ENCODE measurements at places on chromosomes 1 and 21.

DNA sequence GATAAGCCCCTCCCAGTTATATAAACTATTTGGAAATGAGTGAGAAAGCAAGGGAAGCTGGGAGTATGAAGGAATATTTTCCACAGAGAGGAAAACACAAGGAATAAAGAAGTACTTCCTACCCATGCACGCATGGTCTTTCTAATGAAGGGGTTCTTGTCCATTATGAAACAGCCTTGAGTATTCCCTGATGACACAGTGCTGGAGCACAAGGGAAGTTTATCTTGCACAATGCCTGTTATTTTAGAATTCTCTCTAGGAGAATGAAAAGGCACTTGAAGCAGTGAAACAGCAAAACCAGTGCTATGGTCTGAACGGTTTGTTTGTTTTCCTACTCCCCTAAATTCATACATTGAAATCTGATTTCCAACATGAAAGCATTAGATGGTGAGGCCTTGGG, 38.6 kb upstream of the ADAMTS1 start:
- DNase-seq, result no peak

DNA sequence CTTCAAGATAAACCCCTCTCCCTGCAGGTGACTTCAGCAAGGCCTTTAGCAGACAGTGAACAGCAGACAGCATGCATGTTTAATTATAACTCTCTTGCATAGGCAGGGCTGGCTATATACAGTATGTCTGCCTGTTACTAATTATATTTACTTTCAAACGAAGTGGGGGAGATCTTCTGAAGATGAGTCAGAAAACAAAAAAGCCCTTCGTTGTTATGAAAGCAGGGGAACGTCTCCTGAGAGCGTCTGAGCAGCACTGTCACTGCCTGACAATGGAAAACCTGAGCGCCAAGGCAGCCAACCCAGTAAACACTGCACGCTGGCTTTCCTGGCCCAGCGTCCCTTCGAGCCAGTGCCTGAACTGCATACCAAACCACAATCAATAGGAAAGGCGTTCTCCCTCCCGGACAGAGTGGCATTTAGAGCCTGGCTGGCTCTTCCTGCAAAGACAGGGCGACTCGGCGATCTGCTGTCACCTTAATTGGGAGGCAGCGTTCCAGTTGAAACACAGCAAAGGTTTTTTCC, 54.1 kb downstream of the TOMM20 start:
- DNase-seq, result no peak

DNA sequence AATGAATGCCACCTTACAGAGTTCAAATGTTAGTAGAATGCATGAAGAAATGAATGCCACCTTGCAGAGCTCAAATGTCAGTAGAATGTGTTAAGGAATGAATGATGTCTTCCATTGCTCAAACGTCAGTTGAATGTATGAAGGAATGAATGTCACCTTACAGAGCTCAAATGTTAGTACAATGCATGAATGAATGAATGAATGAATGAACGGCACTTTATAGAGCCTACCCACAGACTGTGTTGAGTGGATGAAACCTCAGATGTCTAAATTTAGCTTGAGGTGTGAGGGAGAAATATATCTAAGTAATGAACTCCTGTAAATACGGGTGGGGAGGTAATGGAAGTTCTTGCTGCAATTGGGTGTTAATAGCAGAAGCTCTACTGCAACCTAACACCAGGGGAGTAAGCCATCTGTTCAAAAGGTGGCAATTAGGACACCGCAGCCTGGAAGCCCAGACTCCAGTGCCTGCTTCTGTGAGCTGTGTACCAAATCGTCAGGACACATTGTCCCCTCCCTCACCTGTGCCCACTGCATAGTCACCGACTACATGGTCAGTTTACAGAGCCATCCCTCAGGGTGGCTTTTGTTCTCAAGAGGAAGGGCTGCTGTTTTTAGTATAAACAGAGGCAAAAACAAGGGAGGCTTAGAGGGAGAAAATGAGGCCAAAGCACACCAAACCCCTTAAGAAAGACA, 26.7 kb downstream of the SUSD4 start:
- no peak for DNase-seq

GRCh38 chr1:225999912-226000337, 782 bp upstream of the SDE2 start:
- no peak for DNase-seq

- peak; percentile 98 for DNase-seq
These were observed 61.0 kb downstream of the TOR3A start for GRCh38 chr1:179142889-179143299.

- no peak for DNase-seq
These were observed 15.0 kb downstream of the SKI start for GRCh38 chr1:2242814-2243725.

Data from non-pigmented ciliary epithelial cell (primary cell).